Activated CD4-positive, CD25-positive, alpha-beta regulatory T cell (primary cell): ENCODE measurements at places on chromosomes 1 and 21.

GRCh38 chr1:58250587-58250948, 296.0 kb downstream of the OMA1 start:
- no peak for DNase-seq

DNA sequence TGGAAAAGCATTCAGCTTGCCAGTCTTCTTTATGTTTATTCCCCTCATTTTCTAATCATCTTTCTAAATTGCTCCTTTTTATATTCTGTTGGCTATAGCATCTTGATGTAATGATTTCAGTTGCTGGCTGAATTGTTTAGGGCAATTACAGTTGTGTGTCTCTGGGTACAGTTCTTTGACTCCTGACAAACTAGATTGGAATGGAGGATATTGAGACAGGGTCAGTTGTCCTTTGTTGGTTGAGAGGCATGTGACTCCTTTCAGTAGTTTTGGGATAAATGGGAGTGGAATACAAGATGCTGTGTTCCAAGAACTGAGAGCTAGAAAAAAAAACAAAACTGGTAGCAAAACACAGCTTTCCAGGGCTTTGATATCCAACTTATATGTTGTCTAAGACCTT, 1.5 kb downstream of the CENPF start:
- no peak for DNase-seq

DNA sequence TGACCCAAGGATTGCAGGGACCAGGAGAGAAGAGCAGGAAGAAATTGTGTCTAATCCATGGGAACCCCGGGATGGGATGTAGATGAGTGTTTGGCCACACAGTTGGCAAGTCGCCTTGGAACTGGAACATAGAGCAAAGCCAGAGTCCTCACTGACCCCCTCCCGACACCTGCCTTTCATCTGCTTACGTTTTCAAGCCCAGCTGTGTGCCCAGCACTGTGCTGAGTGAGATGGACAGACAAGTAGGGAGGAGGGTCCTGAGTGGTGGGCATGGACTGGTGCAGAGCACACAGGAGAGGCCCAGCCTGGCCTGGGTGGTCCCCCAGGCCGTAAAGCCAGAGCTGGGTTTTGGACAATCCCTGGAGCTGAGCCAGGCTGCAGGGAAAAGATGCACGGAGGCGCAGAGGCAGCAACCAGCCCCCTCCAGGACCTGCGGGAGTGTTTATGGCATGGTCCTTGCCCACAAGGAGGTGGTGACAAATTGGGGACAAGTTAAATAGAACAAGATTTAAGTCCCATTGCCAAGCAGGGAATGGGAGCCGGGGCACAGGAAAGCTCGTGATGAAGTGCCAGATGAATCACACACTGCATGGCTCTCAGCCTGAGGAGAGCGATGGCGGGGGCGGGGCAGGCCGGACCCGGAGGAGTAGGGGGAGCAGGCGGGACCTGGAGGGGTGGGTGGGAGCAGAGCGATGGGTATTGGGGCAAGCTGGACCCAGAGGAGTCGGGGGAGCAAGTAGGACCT, 157.8 kb upstream of the VAMP3 start:
- no peak for DNase-seq

DNA sequence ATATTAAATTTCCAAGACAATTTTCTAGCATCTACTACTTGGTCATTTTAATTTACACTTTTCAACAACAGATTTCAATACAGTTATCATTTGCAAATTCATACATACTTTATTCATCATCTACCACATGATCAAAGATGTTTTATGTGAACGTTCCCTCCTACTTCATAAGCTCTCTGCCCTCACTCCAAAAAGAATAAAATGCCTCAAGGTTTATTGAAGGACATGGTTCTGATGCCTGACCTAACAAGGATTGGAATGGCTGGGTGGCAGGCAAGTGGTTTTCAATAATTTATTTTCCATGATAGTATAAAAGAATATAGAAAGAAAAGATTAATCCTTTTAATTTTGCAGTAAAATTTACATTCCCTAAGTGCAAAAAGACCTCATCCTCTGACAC, 5.4 kb downstream of the CDKN2C start:
- DNase-seq = no peak

GRCh38 chr21:19120591-19120990, 717.0 kb upstream of the TMPRSS15 start:
- no peak for DNase-seq

GRCh38 chr1:228288536-228289238, 80.8 kb downstream of the OBSCN start:
- no peak for DNase-seq

- no peak for DNase-seq
These were observed 390.6 kb downstream of the NUF2 start for GRCh38 chr1:163712321-163712720.

DNA sequence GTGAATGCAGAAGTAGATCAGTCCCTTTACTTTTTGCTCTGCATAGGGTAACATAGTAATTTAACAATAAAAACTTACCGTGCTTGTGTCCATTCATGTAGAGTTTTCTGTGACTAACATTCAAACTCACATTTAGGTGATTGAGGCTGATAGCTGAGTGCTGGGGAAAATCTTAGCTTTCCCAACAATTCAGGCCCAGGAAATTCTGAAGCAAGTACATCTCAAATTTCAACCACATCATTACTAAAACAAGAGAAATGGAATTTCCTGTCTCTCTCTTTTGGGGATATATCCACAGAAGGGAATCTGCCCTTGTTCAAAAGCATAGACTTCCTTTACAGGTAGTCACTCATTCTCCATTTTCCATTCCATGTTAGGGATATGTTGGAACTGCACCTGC, 33.1 kb upstream of the C1orf146 start:
- no peak for DNase-seq

DNA sequence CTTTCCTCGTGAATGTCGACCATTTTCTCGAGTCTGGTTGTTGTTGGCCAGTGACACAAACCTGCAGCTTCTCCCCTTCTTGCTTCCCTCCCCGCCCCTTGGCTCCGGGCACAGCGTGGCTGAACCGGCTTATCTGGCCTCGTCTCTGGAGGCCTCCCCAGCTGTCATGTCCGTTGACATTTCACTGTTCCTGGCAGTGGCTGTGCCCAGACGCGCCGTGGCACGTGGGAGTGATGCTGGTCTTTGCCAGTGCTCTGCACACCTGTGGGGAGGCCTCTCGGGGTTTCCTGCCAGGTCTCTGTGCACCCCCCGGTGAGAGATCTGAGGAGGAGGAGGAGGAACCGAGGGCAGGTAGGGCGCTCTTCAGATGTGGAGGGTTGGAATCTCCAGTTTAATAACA, 23.7 kb downstream of the SKI start:
- no peak for DNase-seq

DNA sequence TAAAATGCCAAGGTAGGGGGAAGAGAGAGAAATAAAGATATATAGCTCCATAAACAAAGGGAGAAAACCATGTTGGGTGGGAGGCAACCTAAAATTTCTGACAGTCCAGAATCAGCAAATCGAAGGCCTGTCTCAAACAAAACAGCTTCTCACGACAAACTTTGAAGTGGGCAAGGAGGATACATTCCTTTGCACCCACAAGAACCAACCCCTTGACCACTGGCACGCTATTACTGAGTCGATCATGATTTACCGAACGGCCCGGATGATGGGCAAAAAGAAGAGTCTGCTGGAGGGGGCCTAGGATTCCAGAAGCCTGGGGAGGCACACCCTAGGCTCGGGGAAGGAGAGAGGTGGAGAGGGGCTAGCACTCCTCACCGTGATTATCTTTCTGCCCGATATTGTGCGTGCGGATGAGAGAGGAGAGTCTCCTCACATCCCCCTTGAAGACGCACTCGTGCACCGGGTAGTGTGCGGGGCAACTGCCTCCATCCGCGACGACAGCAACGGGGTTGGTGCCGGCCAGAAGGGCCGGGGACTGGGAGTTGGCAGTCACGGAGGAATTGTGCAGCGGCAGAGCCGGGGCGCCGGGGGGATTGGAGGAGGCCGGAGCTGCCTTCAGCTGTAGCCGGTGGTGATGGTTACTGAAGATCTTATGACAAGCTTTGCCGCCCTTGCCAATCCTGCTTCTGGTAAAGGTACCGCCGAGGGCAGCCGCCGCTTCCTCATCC, 756 bp downstream of the ANKRD13C start:
- no peak for DNase-seq
